H54 (cell line): ENCODE measurements at places on chromosomes 16 and 17.
A peak's percentile ranks its signal among the peaks of the same experiment; 100 is the strongest.

DNA sequence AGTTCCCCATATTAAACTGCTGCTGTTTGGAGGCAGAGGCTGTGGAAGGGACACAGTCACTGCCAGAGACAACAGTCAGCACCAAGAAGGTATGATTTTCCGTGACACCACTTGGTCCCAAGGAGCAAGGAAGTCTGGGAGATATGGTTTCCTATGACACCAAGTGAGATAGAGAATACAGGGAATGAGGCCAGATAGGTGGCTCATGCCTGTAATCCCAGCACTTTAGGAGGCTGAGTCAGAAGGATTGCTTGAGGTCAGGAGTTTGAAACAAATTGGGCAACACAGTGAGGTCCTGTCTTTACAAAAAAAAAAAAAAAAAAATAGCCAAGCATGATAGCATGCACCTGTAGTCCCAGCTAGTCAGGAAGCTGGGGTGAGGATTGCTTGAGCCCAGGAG, 90.8 kb downstream of the ABCC12 start:
- no peak for DNase-seq

GRCh38 chr17:77212081-77212832, 71.5 kb downstream of the SEC14L1 start:
- no peak for DNase-seq

DNA sequence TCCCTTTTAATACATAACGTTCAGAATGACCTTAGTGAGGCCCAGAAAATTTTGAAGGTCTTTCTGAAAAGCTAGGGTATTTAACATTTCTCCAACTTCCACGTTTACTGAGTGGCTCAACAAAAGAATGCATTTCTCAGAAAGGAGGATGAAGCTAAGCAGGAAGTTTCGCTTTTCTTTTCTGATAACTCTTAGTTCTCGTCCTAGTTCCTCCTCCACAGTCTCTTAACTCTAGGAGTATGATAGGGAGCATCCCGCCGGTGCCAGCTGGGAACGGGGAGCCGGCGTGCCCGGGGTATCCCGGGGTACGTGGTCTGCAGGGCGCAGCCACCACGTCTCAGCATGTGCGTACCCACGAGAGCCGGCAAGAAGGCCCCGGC, 363 bp downstream of the KARS1 start:
- no peak for DNase-seq

GRCh38 chr16:12951392-12951791, 50.0 kb downstream of the SHISA9 start:
- no peak for DNase-seq

GRCh38 chr16:11748404-11749254, 6.0 kb upstream of the TXNDC11 start:
- DNase-seq = no peak

DNA sequence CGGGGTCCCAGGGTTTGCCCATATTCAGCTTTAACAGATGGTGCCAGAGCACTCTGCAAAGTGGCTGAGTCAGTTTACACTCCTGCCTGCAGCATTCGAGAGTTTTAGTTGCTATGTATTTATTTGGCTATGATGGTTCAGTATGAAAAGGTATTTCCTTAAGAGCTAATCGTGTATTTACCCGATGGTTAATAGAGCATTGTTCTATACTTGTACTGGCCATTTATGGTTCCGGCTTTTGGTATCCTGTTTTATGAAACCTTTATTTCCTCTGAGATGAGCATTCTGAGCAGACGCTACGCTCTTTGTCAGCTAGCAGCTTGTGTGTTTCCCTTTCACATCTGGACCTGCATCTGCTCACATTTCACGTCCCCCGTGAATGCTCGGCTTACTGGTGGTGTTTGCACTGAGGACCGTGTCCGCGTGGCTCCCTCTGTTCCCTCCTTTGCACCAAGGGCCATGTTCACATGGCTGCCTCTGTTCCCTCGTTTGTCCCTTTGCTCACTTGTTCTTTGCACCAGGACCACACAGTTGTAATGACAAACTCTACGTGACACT, 149.1 kb upstream of the CHMP6 start:
- DNase-seq = no peak

DNA sequence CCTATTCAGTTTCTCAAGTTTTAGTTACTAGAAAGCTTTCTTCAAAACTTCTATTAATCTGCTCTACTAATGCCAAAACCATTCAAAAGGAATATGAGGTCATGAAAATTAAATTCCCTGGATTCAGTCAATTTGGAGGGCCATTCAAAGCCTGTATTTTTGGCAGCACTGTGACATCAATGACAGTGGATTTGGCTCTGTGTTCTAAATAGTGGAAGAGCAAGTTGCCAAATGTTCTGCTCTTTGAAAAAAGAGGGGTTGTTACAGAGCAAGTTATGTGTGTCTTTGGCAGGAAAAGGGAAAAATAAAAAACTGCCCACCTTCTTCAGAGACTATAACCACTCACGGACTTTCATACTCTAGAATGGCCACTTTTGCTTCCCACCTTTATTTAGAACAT, 3.2 kb upstream of the C16orf46 start:
- DNase-seq = no peak

DNA sequence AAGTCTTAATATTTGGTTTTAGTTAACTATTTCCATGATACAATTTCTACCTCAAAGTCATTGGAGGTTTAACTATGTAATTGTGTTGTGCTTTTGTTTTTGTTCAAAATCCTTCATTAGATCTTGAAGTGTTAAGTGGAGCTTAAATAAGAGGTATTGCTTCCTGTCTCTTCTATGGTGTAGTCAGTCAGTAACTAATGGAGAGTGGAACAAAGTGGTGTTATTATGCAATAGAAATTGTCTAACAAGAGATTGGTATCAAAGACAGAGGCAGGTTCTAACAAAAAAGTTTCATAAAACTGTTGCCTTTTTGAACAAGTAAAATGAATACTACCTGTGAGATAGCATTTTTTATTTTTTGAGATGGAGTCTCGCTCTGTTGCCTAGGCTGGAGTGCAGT, 45.2 kb downstream of the GRB7 start:
- no peak for DNase-seq

DNA sequence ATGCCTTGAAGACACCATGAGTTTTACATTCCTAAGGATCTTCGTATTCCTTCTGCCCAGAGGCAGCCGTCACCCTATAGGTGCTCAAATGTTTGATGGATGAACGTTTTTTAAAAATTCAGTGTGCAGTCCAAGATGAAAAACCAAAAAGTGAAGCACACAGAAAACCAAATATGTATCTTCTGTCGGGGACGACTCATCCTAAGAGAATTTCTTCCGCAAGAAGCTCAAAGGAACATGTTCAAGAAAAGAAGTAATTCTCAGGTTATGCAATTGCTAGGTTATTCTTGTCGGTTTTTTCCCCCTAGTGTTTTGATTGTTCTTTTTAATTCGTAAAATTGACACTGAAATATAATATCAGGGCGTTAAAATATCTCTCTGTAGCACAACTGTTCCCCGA, 1.4 kb downstream of the CENPV start:
- no peak for DNase-seq

DNA sequence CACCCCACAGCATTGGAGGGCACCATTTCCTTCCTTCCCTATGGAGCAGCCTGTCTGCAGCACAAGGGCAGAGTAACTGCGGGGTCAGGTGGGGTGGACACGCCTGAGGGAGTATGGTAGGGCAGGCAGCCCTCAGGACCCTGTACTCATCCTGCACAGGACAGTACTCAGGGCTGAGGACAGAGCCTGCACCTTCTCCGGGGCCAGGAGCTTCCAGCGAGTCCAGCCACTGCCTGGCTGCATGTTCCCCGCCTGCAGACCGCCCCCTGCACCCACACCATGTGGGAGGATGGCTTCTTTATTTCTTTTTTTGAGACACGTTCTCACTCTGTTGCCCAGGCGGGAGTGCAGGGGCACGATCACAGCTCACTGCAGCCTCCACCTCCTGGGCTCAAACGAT, 47.6 kb upstream of the CDC42EP4 start:
- no peak for DNase-seq

- DNase-seq = no peak
Measured at GRCh38 chr17:79654960-79655382, 44.1 kb upstream of the RBFOX3 start.

GRCh38 chr16:70703041-70703834, 17.4 kb upstream of the MTSS2 start:
- DNase-seq = peak; percentile 65

DNA sequence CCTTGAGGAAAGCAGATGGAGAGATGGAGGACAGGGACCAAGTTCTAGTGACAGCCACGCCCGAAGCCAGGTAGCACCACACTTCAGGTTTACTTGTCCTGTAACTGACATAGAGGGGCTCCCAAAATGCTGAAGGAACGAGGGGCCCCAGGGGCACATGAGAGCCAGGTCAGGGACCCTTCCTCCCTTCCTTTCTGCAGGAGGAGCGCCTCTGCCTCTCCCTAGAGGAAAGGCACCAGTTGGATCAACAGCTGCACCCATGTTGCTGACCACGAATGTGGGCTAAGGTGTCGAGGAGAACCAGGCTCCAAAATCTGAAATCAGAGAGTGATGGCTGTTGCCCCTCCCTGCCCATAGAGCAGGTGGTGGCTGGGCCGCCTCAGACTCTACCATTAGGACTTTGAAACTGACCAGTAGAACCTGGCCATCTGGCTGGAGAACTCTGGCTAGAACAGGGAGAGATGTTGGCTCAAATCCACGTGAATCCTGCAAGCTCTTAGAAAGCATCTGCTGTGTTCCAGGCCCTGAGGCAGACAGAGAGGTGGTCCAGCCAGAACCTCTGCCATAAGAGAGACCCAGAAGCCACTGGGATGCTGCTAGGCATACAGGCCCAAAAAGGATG, 218.8 kb downstream of the KATNIP start:
- no peak for DNase-seq

- DNase-seq = peak; percentile 95
Measured at GRCh38 chr17:36935671-36936454, 1.4 kb upstream of the LHX1 start.

- peak; percentile 99 for DNase-seq
Measured at GRCh38 chr17:58189436-58190146, 2.9 kb upstream of the EPX start.

DNA sequence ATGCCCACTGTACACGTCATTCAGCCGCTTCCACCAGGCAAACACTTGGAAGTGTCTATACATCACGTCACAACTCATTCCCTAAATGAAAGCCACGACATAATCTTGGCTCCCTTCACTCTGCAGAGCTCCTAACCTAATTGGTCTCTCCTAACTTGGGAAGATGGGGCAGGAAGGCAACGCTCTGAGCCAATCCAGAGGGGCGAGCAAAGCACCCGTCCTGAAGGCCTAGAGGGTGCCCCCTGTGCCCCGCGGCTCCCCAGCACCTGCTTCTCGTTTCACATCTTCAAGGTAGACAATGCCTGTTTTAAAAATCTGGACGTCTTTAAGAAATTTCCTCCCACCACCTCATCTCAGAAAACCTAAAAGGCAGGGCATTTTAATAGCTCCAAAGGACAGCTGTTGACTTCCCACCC, 1.0 kb downstream of the CSNK2A2 start:
- no peak for DNase-seq

- DNase-seq = no peak
Measured at GRCh38 chr17:64337676-64338075, 53.0 kb downstream of the PECAM1 start.

DNA sequence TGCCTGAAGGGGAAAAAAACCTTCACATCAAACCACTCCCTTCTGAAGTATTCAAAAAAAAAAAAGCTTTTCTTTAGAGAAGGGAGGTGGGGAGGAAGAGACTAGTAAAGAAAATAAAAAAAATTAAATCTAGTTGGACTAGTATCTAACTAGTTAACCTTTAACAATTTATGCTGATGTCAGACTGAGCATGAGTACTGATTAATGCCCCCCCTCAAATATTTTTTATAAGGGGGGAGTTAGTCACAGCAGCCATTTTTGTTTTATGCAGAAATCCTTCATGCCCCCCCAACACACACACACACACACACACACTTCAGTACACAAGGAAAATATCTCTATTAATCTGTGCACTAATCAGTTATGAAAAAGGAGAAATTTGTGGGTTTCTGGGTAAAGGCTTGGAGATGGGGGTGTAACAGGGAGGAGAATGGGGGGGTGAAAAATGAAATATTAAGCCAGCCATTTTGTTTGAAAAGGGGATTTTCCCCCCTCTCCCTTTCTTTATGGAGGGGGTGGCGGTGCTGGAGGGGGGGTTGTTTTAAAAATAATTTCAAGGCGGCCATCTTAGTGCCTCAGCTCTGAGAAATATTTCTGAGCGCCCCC, 4.7 kb upstream of the CHD3 start:
- DNase-seq = peak; percentile 37

GRCh38 chr17:15946611-15947120, 1.7 kb downstream of the ADORA2B start:
- no peak for DNase-seq

DNA sequence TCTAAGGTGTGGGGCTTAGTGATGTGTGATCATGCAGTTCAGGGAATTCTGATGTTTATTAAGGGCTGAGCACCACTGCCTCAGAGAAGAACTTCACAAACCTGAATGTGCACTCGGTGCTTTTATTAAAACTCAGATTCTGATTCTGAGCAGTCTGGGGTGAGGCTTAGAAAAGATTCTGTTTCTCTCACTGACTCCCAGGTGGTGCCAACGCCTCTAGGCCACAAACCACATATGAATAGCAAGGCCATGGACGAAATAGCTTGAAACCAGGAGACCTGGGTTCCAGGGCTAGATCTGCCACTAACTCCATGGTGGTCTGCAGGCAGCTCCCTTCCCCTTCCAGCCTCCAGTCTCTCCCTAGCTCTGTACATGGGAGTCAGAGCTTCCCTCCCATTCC, 169.1 kb downstream of the HS3ST3B1 start:
- no peak for DNase-seq

DNA sequence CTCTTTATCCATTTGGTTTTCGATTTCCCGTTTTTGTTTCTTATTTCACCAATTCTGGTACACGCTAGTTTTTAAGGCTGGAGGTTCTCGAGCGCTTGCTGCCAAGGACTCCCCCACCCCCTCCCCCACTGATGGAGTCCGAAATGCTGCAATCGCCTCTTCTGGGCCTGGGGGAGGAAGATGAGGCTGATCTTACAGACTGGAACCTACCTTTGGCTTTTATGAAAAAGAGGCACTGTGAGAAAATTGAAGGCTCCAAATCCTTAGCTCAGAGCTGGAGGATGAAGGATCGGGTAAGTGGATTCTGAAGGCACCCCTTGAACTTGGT, 825 bp downstream of the RPTOR start:
- DNase-seq = no peak

DNA sequence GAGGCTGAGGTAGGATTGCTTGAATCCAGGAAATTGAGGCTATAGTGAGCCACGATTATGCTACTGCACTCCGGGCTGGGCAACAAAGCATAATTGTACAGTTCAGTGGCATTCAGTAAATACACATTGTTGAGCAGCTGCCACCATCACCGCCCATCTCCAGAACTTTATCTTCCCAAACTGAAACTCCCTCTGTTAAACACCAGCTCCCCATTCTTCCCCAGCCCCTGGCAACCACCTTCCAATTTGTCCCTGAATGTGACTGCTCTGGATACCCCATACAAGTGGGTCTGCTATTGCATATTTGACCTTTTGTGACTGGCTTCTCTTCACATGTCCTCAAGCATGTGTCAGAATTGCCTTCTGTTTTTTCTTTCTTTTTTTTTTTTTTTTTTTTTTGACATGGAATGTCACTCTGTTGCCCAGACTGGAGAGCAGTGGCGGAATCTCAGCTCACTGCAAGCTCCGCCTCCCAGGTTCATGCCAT, 2.9 kb downstream of the RPL38 start:
- no peak for DNase-seq

GRCh38 chr17:61291451-61292285, 108.0 kb upstream of the TBX2 start:
- DNase-seq = no peak
